Hippocampal formation (tissue), 2 donors: ENCODE measurements at places on chromosomes 4 and X.

- DNase-seq: no peak
Observed at GRCh38 chr4:105158837-105159236, 12.2 kb downstream of the TET2 start.

GRCh38 chr4:42513748-42514492 lies 116.6 kb downstream of the SHISA3 start:
- no peak for DNase-seq

- no peak for DNase-seq
Observed at GRCh38 chrX:112051576-112051975, 31.0 kb downstream of the TRPC5 start.

- DNase-seq: peak; percentile 74
Observed at GRCh38 chr4:110087070-110087708, 111.2 kb downstream of the ELOVL6 start.

- no peak for DNase-seq
Observed at GRCh38 chr4:45409536-45409935, 683.2 kb upstream of the GNPDA2 start.

DNA sequence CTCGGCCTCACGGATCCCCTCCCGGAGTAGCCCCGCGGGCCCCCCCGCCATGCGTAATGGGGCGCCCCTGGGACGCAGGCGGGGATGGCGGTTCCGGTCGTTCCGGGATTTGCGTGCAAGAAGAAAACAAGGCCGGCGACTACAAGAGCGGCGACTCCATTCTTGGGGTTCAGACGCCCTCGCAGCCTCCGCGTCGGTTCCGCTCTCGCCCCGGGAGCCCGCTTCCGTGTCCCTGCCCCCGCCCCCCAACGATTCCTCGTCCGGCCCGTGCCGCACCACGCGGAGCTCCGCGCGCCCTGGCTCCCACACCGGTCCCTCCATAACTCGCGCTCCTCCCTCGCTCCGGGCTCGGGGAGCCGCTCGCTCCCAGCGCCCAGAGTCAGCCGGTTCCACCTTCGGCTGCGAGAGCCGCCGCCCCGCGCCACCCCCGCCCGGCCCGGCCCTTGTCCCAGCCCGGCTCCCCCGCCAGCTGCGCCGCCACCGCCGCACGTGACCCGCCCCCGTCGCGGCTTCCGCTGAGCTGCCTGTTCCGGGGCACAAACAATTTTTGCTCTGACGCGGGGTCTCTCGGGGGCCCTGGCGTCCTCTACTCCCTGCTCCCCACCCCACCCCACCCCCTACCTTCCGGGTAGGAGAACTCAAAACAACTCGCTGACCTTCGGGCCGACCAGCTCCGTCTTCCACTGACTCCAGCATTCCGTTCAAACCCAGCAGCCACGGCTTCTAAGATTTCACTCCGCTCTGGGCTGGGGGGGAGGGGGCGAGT lies 78.8 kb upstream of the BCOR start:
- no peak for DNase-seq

DNA sequence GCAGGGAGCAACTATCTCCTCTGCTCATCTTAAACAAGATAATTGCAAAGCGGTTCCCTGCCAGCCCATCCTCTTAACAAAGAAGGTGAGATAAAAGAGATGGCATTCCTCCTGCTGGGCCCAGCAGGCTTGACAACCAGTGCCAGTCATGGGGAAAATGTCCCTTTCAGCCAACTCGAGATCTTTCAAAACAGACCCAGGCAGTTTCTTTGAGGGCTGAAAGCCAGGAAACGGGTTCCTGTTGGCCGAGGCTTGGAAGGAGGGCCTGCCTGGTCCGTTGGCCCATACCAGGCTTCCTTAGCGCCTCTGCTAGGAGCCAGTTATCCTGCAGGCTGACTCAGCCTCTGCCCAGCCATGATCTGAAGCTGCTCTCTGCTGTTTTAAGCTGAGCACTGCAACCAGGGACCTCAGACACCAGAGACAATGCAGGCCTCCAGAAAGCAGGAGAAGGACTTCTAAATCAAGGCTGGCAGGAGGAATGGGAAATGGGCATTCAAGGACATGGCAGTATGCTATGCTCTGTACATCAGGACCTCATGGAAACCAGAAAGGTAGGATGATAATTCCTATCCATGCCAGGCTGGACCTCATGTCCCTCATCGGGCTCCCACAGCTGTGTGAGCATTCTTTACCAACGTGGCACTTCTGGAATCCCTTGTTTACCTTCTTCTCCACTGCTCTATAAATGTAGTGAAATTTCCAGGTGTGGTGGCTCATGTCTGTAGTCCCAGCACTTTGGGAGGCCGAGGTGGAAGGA lies 42.4 kb upstream of the SLC2A9 start:
- peak; percentile 81 for DNase-seq

GRCh38 chr4:147714575-147715401 lies 17.1 kb upstream of the ARHGAP10 start:
- DNase-seq: no peak

GRCh38 chr4:40731792-40732245 lies 17.9 kb upstream of the NSUN7 start:
- peak; percentile 10 for DNase-seq

- DNase-seq: no peak
Observed at GRCh38 chrX:56268888-56269287, 36.7 kb downstream of the KLF8 start.

GRCh38 chr4:174435974-174436373 lies 86.3 kb downstream of the HPGD start:
- no peak for DNase-seq

DNA sequence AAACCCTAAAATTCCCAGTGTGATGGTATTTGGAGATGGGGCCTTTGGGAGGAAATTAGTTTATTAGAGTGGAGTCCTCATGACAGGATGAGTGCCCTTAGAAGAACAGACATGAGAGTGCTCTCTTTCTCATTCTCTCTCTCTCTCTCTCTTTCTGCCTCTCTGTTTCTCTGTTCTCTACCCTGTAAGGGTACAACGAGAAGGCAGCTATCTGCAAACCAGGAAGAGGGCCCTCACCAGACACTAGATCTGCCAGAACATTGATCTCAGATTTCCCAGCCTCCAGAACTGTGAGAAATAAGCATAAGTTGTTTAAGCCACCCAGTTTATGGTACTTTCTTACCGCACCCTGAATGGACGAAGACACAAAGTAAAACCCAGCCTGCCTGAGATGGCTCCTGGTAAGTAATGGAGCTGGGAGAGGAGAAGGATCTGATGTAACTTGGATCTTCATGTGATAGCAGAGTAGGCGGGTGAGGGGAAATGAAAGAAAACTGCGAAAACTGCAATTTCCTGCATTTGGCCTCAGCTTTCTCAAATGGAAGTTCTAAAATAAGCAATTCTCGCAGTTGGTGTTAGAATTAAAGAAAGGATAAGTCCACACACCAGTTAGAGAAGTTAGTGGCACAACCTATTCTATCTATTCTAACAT lies 8.7 kb upstream of the CDS1 start:
- peak; percentile 1 for DNase-seq

DNA sequence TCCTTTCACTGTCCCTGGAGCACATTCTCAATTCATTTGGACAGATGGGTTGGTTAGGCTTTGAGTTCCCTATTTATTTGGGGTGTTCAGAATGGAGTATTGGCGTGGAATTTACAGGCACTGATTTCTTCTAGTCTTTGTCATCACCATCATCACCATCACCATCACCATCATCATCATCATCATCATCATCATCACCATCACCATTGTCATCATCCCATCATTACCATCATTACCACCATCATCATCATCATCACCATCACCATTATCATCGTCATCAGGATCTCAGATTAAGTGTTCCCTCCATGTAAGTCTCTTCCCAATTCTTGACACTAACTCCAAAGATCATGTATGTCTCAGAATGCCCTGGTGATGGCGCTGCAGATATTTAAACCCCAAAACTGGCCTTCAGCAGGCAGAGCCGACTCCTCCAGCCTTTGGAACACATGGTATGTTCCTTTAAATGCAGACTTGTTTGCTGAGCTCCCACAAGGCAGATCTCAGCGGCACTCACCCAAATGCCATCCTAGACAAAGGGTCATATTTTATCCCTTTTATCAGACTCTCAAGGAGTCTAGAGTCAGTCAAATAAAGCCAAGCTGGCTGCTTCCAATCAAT lies 19.8 kb upstream of the FAM9A start:
- DNase-seq: no peak

GRCh38 chr4:128385683-128386304 lies 98.2 kb upstream of the PGRMC2 start:
- DNase-seq: no peak

- DNase-seq: no peak
Observed at GRCh38 chr4:54256491-54257486, 27.7 kb downstream of the PDGFRA start.

GRCh38 chr4:80913381-80913780 lies 117.1 kb upstream of the BMP3 start:
- no peak for DNase-seq

- DNase-seq: no peak
Observed at GRCh38 chrX:15399962-15400391, 15.8 kb upstream of the VEGFD start.

DNA sequence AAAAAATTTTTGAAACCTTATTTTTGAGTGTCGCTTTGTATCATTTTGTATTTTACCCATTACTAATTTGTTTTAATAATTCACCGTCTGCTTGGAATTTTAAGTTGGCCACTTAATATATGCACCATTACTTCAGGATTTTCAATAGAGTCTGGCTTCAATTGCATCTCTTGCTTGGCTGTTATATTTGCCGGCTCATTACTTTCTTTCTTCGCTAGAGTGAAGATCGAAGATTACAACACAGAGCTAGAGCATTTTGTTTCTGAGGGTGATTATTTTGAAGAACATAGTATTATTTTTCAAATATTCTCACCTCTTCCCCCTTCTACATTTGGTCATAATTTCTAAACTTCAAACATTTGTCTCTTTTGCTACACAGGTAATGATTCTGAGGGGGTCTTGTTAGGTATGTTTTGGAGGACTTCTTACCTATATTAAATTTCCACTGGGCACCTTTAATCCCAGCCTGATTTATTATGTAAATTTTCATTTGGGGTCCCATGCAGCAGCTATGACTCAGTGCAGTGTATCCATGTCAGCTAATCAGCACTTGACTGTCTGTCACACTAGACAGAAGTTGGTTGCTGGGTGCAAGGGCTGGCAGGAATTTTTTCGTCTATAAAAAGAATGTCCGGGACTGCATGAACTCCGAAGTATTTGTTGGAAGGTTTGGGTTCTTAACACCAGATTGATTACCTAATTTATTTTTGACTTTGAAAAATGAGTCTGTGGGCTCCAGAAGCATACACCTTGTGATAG lies 18.6 kb downstream of the TBC1D1 start:
- no peak for DNase-seq

- no peak for DNase-seq
Observed at GRCh38 chrX:50704360-50704759, 109.6 kb downstream of the SHROOM4 start.

GRCh38 chr4:8383451-8384160 lies 56.9 kb downstream of the ACOX3 start:
- no peak for DNase-seq

- no peak for DNase-seq
Observed at GRCh38 chr4:69836287-69836686, 23.7 kb downstream of the SULT1E1 start.

- no peak for DNase-seq
Observed at GRCh38 chr4:60175241-60175640, 1024.9 kb upstream of the ADGRL3 start.

- DNase-seq: no peak
Observed at GRCh38 chrX:100070334-100070849, 339.7 kb downstream of the PCDH19 start.

DNA sequence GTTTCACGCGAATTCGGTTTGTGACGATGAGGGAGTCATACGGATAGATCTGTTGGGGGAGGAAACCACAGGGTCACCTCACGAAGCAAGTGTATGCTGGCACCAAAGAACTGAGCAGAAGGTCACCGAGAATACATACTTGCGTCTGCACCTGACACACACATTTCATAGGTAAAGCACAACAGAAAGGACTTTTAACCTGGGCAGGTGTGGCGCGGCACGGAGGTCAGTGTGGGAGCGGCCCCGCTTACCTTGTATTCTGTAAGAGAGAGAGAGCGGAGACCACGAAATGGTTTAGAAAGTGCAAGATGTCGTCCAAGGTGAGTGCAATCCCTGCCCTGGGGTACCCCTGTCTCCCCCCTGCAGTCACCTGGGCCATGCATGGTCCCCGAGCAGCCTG lies 43.6 kb upstream of the AFAP1 start:
- DNase-seq: no peak

GRCh38 chr4:114870987-114871386 lies 242.4 kb downstream of the NDST4 start:
- no peak for DNase-seq

GRCh38 chr4:108181704-108182103 lies 13.0 kb upstream of the LEF1 start:
- no peak for DNase-seq

GRCh38 chrX:72392042-72392441 lies 86.3 kb upstream of the CITED1 start:
- no peak for DNase-seq

GRCh38 chr4:43126595-43126994 lies 234.1 kb downstream of the GRXCR1 start:
- DNase-seq: no peak

DNA sequence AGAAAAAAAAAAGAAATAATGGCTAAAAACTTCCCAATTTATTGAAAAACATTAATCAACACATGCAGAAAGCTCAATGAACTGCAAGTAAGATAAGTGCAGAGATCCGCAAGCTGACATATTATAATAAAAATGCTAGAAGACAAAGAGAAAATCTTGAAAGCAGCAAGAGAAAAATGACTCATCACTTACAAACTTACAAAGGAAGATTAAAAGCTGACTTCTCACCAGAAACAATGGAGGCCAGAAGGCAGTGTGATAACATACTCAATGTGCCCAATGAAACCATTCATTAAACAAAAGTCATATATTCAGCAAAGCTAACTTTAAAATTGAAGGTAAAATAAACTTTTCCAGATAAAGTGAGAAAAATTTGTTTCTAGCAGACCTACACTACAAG lies 7.3 kb upstream of the BRWD3 start:
- DNase-seq: no peak

DNA sequence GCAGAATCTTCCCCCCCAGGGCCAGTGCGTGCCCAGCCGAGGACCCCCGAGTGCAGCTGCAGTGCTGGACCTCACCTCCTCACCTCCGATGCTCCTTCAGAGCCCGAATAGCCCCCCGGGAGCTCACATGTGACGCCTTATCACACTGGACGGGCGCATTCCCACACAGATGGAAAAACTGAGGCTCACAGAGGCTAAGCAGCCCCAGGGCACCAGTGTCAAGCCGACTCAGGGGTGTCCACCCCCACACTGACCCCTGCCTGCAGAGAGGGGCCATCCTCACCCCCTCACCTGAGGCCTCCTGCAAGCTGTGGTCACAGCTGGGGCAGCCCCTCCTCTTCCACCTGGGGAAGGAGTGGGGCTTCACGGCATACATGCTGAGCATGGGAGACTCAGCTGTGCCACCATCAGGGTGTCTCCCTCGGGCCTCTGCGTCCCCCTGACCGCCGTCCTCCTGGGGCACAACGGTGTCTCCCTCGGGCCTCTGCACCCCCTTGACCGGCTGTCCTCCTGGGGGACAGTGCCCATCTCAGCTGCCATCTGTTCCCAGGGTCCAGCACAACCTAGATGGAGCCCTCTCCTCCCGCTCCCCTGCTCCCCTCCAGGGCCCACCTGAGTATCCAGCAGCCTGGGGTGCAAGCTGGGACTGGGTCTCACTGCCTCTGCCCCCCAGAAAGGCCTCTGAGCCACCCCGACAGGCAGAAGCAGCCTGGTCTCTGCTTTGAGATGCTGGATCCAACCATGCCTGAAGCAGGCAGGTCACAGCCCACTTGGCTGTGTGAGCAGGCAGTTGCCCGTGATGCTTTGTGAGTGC lies 85.3 kb upstream of the NKX1-1 start:
- DNase-seq: no peak
